ENCODE measurements at places on chromosomes 1 and 21.

DNA sequence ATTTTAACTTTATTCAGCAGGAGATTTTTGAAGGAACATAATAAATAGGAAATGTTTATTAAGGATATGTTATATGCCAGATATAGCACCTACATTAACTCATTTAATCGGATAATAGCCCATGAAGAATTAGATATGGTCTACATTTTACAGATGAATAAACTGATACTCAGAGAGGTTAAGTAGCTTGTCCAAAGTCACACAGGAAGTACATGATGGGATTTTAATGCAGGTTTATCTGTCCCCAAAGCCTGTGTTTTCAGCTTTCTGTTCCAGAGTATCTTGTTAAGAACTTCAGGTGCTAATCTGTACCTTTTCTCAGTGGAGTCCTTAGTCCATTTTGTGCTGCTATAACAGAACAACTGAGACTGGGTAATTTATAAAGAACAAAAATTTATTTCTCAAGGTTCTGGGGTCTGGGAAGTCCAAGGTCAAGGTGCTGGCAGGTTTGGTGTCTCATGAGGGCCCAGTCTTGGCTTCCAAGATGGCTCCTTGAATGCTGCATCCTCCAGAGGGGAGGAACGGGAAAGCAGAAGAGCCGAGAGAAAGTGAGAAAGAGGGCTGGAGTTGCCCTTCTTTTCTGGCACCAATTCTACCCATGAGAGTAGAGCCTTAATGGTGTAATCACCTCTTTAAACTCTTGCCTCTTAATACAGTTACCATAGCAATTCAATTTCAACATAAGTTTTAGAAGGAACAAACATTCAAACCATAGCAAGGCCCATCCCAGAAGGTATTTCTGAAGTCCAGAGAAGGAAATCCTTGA, 17.3 kb downstream of the C1orf21 start:
- DNase-seq, result no peak

DNA sequence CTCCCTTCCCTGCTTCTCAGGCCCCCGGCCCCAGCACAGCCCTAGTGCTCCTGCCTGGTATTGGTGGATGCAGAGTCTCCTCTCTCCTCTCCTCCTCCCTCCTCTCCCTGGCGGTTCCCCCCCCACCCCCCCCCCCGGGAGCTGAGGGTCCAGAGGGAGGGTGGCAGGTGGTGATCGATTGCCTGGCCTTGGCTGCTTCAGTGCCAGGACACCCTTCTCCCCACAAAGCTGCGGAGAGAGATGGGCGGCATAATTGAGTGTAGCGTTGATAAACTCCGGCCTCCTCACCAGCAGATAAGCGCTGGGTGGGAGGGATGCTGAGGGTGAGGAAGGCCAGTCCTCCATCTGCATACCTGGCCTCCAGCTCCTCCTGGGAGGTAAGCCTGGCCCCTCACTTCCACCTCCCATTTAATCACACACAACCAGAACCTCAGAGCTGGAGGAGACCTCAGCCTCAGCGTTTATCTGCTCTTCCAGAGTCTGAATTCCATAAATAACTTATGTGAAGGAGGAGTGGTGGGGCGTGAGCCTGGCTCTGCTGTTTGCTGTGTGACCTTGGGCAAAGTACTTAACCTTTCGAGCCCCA, 60.8 kb downstream of the LRRN2 start:
- no peak for DNase-seq

DNA sequence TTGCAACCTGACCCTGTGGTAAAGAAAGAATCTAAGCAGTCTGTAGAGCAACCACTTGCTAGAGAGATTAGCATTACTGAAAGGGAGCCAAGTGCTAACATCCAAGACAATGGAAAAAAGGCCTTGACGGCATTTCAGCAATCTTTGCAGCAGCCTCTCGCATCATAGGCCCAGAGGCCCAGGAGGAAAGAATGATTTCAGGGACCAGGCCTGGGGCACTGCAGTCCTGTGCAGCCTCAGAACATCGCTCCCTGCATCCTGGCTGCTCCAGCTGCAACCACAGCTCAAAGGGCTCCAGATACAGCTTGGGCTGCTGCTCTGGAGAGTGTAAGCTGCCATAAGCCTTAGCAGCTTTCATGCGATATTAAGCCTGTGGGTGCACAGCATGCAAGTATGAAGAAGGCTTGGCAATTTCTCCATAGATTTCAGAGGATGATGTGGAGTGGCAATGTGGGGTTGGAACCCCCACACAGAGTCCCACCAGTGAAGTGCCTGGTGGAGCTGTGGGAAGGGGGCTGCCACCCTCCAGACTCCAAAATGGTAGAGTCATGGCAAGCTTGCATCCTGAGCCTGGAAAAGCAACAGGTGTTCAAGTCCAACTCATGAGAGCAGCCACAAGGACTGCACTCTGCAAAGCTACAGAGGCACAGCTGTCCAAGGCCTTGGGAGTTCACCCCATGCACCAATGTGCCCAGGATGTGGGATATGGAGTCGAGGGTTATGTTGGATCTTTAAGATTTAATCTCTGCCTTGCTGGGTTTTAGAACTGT, 110.6 kb upstream of the HMGB4 start:
- no peak for DNase-seq

DNA sequence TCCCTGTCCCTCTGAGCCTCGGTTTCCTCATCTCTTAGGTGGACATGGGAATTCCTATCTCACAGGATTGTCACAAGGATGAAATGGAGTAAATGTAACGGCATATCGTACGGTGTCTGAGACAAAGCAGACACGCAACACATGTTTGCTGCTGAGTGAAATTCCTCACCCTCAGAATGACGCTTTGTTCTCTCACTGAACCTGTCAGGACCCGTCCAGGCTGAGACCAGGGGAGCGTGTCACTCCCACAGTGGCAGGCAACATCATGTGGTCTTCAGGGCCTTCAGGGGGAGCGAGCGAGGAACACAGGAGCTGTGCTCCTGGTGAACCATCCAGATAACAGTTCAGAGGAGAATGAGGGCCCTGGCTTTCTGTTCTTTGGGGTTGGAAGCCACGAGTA, 74.2 kb downstream of the TOMM20 start:
- no peak for DNase-seq

- no peak for DNase-seq
Measured at GRCh38 chr1:77768006-77768405, 8.4 kb upstream of the USP33 start.

DNA sequence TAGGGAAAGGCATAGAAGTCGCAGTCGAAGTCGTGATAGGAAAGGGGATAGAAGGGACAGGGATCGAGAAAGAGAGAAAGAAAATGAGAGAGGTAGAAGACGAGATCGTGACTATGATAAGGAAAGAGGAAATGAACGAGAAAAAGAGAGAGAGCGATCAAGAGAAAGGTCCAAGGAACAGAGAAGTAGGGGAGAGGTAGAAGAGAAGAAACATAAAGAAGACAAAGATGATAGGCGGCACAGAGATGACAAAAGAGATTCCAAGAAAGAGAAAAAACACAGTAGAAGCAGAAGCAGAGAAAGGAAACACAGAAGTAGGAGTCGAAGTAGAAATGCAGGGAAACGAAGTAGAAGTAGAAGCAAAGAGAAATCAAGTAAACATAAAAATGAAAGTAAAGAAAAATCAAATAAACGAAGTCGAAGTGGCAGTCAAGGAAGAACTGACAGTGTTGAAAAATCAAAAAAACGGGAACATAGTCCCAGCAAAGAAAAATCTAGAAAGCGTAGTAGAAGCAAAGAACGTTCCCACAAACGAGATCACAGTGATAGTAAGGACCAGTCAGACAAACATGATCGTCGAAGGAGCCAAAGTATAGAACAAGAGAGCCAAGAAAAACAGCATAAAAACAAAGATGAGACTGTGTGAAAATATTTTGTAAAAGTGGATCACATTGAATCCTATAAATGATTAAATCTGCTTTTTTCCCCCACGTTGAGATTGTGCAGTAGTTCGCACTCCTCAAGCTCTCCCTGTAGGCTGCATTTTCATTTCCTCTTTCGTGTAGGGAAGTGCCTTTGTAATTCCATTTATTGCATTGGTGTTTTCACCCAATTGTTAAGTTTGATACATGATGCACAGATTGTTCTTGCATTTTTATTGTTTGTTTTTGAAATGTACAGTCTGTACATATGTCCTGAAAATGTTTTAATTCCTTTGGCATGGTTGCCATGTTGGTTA, 7.5 kb downstream of the PRPF38B start:
- DNase-seq, result no peak

- DNase-seq, result no peak
Measured at GRCh38 chr1:119787776-119788175, 19.1 kb upstream of the HMGCS2 start.

DNA sequence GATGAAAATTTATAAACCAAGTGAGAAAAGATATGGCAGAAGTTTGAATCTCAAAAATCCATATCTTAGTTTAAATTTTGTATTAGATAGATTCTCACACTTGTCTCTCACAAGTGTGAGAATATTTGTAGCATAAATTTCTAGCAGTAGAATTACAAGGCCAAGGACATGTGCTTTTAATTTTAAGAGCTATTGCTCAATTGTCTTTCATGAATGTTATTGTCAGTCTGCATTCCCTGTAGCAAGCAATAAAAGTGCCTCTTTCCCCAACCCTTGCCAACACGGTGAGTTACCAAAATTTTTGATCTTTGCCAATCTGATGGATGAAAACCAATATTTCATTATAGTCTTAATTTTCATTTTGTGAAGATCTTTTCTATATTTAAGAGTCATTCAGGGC, 64.0 kb downstream of the CTH start:
- DNase-seq, result no peak

- DNase-seq, result no peak
Measured at GRCh38 chr1:92298213-92298572, 594 bp downstream of the GLMN start.

- DNase-seq, result no peak
Measured at GRCh38 chr1:237975903-237976302, 85.2 kb upstream of the ZP4 start.

DNA sequence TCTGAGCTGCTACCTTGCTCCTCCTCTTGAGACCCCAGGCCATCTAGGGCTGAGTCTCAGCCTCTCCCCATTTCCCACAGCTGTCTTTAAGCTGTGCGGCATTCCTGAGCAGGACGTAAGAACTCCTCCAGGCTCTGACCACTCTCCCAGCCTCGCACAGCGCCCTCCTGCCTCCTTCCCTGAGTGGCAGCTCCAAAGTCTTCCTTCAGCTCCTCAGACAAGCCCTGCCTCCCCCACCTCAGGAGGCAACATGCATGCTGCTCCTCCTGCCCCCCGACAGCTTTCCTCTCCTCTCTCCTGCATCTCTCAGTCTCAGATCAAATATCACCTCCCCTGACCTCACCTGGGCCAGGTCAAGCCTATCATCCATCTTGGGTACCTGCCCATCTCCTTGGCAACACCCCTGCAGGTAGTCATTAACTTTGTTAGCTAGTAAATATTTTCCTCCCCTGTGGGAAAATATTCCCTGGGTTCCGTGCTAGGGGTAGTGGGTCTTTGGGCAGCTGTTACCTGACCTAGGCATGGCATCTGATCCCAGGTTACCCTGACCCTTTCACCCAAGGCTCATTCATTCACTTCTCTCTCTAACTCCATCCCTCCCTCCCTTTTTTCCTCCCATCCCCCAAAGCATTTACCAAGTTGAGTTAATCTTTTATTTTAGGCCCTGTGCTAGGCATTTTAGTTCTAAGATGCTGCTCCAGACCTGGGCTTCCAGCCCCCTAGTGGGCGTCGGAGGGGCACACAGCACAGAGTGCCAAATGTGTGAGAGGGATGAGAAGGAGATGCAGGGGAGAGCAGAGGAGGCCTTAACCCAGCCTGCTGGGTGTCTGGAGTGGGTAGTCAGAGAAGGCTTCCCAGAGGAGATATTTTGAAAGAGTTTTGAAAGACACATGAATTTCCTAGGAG, 419.9 kb downstream of the PTPRU start:
- no peak for DNase-seq

DNA sequence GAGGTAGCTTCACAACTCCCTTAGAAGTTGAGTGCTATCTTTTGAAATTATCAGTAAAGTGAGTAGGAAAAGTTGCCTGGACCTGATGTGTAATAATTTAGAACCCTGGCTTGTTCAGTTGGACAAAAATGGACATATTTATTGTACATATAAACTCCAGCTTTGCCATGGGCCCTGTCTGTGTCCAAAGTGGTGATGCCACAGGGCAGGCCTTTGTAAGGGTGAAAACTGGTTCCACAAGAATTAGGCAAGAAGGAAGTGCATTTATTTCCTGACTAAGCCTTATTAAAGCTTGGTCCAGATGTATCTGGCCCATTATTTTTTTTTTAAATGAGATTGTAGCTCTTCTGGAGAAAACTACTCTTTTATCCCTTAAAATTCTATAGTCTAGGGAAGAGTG, 47.9 kb downstream of the MACO1 start:
- no peak for DNase-seq

DNA sequence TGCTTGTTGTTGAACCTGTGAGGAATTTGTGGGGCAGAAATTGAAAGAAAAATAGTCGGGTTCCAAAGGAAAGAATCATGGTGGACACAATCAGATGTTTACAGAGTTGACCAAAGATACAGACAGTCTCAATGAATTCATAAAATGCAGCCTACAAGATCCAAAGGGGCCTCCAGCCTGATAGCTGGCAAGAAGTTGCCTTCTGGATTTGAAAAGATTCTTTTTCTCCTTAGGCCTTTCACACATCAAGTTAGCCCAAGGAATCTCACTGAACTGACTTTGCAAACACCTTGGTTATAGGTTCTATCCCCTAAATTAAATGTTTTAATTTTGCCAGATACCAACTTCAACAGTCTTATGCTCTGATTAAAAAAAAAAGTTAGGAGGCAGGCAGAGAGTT, 21.5 kb downstream of the SLAMF1 start:
- no peak for DNase-seq

- DNase-seq, result no peak
Measured at GRCh38 chr1:65165269-65165993, 17.4 kb downstream of the AK4 start.

GRCh38 chr1:204802401-204803175, 68.1 kb upstream of the NFASC start:
- no peak for DNase-seq

DNA sequence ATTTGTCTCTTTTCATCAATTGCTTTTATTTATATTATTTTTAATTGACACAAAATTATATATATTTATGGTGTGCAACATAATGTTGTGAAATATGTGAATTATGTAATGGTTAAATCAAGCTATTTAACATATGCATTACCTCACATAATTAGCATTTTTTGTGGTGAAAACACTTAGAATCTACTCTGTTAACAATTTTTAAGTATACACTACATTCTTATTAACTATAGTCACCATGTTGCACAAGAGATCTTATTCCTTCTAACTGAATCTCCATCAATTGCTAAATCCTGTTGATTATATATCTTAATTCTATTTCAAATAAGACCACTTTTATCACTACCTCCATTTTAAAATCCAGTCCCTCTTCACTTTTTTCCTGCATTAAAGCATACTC, 42.5 kb downstream of the PLPPR5 start:
- DNase-seq, result no peak

GRCh38 chr1:184497959-184498723, 111.3 kb downstream of the C1orf21 start:
- no peak for DNase-seq

- DNase-seq, result peak; percentile 8
Measured at GRCh38 chr1:218171302-218171893, 113.7 kb upstream of the RRP15 start.

- no peak for DNase-seq
Measured at GRCh38 chr1:219020386-219020785, 153.3 kb upstream of the LYPLAL1 start.
